ENCODE measurements at places on chromosomes 4 and X.

DNA sequence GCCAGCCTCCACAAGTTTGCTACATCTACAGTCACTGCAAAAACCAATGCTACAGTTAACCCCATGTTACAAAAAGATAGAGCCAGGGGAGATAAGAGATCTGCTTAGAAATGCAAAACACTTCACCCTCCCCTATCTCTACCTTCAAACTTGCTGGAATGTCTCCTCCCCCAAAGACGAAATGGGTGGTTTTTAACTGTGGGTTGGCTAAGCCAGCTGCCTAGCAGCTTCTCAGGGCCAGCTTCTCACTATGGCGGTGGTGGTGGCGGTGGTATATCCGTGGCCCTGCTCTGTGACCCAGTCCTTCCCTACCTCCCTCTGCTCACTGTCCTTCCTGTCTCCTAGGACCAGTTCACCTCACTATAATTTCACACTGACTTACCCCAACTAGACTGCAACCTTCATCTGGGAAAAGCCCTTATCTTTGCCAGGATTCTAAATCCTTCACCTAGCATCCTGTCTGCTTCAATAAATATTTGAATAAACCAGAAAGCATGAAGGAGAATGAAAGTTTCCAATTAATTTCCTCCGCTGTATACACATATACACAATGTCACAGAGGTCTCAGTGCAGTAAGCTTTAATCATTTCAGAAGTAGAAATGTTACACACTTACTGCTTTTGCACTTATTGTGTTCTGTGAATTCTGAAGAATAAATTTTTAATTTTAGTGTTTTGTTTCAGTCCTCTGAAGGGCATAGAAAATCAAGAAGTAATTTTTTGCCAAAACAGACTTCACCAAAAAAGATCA, 46.3 kb downstream of the SH3KBP1 start:
- no peak for DNase-seq

- DNase-seq: no peak
Observed at GRCh38 chr4:153215921-153216320, 11.7 kb downstream of the TRIM2 start.

GRCh38 chr4:129167640-129168260, 71.8 kb downstream of the C4orf33 start:
- DNase-seq: no peak

DNA sequence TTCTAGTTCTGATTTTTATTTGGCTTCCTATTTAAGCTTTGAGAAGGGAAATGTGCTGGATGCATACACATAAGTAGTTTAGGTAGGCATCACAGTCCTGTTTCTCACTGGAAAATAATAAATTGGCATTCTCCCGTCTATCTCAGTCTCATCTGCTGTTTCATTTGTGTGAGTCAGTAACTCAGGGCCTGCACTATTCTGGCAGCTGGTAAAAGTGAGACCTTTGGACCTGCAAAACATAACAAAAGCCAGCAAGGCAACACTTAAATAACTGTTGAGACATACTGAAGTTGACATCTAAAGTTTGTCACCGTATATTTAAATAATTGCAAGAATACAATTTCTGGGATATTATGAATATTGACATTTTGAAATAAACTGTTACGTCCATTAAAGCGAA, 8.6 kb upstream of the UBQLN2 start:
- DNase-seq: no peak

GRCh38 chr4:86908251-86908657, 16.0 kb upstream of the C4orf36 start:
- no peak for DNase-seq

GRCh38 chr4:103012060-103012459, 7.4 kb downstream of the SLC9B1 start:
- no peak for DNase-seq

All from amniotic stem cell (primary cell).